ENCODE measurements at places on chromosomes 11 and 22.

DNA sequence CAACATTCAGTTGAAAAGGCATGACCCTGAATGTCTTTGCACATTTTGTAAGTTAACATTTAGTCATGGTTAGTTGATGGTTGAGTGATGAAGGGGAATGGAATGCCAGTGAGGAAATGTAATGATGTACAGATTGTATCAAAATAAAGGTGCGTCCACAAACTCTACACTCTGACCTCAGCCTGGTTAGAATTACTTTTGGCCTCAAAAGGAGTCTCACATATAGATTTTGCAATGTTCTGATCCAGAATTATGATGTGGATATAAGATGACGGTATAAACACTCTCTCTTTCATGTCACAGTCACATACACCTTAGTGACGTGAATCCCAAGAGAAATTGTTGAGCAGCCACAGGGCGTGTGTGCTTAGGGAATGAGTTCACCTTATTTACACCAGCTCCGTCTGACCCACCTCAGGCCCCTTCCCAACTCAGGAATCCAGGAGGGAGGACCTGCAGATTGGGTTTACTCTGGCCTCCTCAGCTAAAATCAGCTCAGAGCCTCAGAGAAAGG, 100.1 kb downstream of the RDX start:
- DNase-seq = no peak

DNA sequence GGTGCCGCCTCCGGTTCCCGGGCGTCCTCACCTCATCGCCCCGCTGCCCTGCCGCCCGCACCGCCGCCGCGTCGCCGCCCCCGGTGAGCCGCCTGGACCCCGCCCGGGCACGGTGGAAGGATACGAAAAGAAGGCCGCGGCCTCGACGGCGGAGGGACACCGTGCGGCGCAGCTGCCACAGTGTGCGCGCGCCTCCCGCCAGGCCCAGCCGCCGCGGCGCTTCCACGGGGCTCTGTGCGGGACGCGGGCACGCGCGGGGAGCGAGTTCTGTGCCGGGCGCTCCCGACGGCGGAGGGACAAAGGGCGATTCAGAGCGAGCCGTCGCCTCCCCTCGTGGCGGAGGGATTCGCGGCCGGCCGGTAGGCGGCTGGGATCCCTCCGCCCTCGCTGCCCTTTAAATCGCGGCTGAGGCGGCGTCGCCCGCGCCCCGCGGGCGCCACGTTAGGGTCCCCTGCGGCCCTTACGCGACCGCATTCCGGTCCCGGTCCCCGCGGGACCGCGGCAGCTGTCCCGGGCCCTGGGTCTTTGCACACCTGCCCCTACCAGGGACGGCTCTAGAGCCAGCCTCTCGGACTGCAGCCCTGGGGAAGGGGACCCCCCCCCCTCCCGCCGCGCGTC, 568 bp upstream of the KMT5B start:
- peak; percentile 61 for DNase-seq

DNA sequence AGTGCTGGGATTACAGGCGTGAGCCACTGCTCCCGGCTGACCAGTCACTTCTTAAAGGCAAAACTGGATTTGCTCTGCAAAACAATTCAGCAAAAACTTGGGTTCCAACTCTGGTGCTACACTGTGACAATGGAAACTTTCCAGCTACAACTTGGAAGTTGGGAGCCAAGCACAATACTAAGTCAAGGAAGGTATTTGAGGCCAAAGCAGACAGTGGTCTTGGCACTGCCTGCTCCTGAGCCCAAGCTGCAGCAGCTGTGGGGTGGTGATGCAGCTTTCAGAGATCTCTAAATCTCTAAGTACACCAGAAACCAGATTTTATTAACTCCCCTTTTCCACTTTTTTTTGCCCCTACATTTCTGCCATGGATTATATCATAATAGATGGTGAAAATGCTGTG, 17.5 kb downstream of the ADM start:
- no peak for DNase-seq

DNA sequence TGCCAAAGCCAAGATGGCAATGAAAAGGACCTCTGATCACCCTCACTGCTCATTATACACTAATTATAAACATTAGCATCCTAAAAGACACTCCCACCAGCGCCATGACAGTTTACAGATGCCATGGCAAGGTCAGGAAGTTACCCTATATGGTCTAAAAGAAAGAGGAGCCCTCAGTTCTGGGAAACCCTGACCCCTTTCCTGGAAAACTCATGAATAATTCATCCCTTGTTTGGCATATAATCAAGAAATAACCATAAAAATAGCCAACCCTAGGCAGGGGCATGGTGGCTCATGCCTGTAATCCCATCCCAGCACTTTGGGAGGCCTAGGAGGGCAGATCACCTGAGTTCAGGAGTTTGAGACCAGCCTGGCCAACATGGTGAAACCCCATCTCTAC, 12.7 kb upstream of the CAPN5 start:
- DNase-seq = no peak

DNA sequence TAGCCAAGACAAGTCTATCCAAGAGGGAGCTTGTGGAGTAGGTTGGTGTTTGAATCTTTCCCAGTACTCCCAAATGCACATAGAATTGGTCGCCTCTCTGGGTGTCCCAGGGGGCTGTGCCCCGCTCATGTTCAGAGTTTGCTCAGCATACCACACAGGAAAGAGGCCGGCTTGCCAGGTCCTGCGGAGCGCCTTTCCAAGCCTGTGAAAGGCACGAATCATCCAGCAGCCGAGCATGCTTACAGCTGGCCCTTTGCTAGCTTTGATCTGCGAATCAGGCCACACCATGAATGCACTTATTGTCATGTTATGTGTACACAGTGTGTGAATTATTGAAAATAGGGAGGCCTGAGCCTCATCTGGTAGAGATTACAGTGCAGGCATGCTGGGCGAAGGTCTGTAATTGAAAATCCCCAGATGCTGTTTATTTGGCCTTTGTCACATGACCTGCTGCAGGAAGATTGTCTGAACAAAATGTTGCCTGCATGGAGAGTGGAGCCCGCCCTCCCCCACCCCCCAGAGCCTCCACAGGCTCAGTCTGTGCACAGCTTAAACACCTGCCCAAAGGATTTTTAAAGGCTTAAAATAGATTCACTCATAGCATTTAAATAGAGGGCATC, 163.3 kb upstream of the RASSF10 start:
- DNase-seq = no peak

- no peak for DNase-seq
These were observed 83.2 kb upstream of the EED start for GRCh38 chr11:86161336-86161735.

- DNase-seq = peak; percentile 86
These were observed 6.7 kb upstream of the GDPD5 start for GRCh38 chr11:75532200-75533048.

DNA sequence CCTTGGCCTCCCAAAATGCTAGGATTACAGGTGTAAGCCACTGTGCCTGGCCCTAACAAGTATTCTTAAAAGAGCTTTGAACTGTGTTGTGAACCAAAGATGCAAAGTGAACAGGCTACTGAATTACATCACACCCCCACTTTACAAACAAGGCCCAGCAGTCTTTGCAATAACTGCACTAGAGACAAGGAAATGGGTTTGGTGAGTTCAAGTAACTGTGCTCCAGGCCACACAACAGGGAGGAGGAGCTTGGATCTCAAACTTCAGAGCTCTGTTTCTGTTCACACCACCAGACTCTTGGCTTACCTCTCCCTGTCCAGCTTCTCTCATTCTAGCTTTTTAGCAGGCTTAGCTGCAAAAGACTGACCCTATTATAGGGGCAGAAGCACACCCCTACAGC, 30.4 kb upstream of the RASL10A start:
- no peak for DNase-seq

DNA sequence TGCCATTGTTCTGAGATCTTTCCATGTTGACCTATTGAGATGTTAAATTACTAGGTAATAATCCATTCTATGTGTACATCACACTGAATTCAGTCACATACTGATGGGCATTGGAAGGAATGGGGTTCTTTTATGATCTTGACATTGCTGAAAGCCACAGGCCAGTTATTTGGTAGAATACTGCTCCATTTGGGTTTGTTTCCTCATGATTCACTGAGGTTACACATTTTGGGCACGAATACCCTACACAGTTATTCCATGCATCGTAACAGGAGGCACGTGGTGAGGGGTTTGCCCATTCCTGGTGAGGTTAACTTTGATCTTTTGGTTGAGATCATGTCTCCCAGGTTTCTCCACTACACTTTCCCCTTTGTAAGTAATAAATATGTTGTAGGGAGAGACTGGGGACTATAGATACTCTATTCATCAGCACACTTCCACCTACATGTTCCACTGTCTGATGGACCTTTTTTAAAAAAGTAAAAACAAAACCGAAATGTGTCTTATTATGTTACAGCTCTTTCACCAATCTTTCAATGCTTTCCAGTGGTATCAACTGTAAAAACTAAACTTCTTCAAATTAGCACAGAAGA, 12.0 kb upstream of the FOLR1 start:
- no peak for DNase-seq

GRCh38 chr11:83785942-83786341, 499.8 kb upstream of the CCDC90B start:
- DNase-seq = no peak

DNA sequence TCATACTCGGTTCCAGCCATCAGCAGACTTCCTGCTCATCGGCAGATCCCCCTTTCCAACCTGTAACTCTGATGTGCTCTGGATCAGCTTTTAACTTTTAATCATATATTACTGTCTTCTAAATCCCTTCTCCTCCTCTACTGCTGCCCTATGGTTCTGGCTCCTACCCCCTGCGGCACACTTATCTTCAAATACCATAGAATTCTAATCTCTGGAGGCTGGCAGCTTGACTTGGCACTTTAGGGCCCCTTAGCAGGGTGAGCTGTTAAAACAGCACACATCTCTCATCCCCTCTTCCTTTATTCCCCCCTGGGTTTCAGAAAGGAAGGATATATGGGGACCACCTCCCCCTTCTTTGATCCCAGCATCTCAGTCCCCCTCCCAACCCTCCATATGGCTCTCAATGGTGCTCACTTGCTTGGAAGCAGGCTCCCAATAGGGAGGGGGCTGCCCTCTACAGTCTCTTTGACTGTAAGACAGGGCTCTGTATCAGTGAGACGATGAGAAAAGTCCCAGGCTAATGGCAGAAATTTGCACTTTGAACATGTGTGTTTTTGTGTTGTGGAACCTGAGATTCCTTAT, 4.4 kb upstream of the CNTF start:
- no peak for DNase-seq

- DNase-seq = no peak
These were observed 437.3 kb downstream of the METTL15 start for GRCh38 chr11:28545536-28545935.

GRCh38 chr22:49241174-49241851, 586.4 kb downstream of the BRD1 start:
- DNase-seq = no peak

GRCh38 chr11:72831521-72832300, 17.5 kb downstream of the ATG16L2 start:
- peak; percentile 23 for DNase-seq

DNA sequence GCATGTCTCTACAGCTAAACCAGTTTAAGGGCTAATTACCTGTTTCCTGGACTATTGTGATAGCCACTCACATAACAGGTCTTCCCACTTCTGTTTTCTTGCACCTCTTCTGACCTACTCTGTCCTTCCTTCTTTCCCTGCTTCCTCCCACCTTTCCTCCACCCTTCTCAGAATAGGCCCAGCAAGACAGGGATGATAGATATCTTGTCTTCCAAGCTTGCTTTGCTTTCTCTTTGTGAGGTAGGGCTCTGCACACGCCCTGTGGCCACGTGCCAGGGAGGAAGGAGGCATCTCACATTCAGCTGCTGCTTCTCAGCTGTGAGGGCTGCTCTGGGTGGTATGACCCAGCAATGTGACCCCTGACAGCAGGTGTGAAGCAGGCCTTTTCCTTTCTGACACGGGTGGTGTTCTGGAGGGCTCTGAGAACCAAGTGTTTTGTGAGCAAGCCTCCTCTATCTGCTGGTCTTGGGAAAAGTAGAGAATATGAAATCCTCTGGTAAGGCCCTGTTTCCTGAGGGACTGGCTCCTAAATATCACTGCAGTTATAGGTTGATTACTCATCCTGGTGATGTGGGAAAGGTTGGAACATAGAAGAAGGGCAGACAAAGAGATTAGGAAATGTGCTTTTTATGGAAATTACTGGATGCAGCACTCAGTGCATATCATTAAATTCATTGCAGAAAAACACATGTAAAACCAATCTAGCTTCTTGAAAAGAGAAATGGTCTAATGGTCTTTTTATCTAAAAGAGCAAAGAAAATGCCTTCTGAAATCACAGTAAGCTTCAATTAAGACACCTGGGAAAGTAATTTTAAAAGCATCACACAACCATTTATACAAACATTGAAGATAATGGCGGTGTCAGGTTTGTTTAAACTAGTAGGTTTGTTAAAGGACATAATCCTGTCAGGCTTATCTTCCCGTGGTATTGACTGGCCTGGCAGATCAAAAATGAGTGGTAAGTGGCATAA, 8.5 kb downstream of the AMOTL1 start:
- DNase-seq = no peak

GRCh38 chr11:14789879-14790484, 102.0 kb downstream of the CYP2R1 start:
- peak; percentile 15 for DNase-seq

Measured in activated CD4-positive, alpha-beta T cell treated with anti-CD3 and anti-CD28 coated beads, Interleukin-2, Interleukin-4, amounts not matched to agents 100 ng/mL and 50 ng/mL, durations not matched to agents 16 hours and 8 hours (primary cell).